ENCODE measurements at places on chromosomes 12 and 14.

DNA sequence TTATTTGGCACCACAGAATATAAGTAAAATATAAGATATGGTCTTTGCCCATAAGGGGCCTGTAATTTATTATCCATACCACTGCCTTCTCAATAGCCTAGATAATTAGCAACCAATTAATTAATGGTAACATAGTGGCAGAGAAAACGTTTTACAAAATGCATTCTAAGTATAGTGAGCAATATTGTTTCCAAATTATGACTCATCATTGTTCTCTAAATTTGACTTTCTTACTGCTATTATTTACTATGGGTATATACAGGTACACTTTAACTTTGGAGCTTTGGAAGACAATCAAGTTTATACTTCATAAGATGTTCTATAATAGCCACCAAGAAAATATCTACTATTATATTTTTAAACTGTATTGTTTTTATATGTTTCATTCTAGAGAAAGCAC, 26.7 kb downstream of the DCP1B start:
- no peak for DNase-seq

GRCh38 chr14:76742966-76743365, 18.3 kb upstream of the VASH1 start:
- DNase-seq: no peak

DNA sequence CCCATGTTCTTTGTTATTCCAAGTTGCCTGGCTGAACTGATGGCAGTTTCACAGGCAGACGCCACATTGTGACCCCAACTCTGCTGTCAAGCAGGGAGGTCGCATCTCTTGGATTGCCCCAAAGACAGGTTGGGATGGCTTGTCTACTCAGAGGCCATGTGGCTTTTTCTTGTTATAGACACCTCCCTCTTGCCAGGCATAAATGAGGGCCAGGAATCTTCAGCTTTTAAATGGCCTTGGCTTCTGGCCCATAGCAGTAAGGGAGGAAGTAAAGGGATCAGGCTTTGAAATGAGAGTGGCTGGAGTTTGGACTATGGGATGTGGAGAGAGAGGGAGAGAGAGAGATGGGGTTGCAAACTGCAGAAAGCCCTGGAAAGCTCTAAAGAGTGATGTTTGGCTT, 215.0 kb downstream of the TBX5 start:
- no peak for DNase-seq

- no peak for DNase-seq
These were observed 378.1 kb downstream of the ALG10 start for GRCh38 chr12:34400411-34400881.

GRCh38 chr14:59583755-59584154, 7.1 kb upstream of the CCDC175 start:
- DNase-seq: no peak

GRCh38 chr14:54453252-54453651, 12.1 kb upstream of the CNIH1 start:
- DNase-seq: no peak

GRCh38 chr12:51809193-51809592, 39.3 kb downstream of the FIGNL2 start:
- no peak for DNase-seq

All from Caki2 (cell line).